ENCODE measurements at places on chromosomes 11 and 22. TPM values are rescaled to one million over a fixed set of nuclear protein-coding genes. Genes with fewer than 3 reads are reported as not detected.

GRCh38 chr11:61602775-61603569 lies 22.1 kb upstream of the SYT7 start:
- no peak overlapping the region for H3K27ac ChIP-seq
- no peak for DNase-seq
- H3K4me3 ChIP-seq, result no peak overlapping the region
- H3K4me1 ChIP-seq, result peaks cover 5% of the 10 kb centered on the region
- peaks cover 65% of the 10 kb centered on the region for H3K27me3 ChIP-seq

- H3K27me3 ChIP-seq, result no peaks in the 10 kb centered on the region
- H3K27ac ChIP-seq, result no peak overlapping the region
- no peaks in the 10 kb centered on the region for H3K36me3 ChIP-seq
- no peak for DNase-seq
- H3K4me3 ChIP-seq, result no peak overlapping the region
Observed at GRCh38 chr11:67652965-67653845, 2.7 kb upstream of the ACY3 start.

DNA sequence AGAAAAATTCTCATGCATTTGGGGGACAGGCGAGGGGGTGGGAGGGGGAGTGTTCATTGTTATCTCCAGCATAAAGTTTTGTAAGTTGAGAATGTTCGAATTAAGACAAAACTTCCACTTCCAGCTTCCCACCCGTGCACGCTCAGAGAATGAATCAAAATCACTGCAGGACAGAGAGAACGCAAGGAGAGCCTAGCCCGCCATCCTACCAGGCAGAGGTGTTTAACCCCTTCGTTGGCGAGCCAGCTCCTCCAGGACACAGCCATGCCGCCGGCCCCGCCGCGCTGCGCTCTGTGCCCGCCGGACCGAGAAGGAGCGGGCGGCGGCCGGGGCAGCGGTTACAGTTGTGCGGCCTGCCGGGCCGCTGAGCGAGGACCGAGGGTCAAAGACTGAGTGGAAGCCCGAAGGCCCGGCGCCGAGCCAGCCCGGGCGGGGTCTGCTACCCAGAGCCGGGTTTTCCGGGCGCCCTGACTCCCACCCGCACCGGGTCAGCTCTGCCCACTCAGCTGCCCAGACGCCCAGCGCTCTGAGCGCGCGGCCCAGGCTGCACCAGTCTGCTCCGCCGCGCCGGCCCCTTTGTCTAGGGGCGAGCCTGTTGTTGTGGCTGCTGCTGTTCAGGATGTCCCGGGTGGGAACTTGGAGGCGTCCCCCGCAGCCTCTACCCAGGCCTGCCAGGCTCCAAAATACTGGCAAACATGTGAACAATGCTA lies at the start of gene NOX4:
Gene NOX4, minus strand, starts transcription at position 395 of the 710 bp plus-strand sequence. Its CDS starts 129 bp downstream, at position 266.
- no peak within 1 kb of the TSS for H3K27ac ChIP-seq
- DNase-seq, result no peak
- H3K27me3 ChIP-seq, result peaks cover 15% of the 10 kb centered on the region
- H3K36me3 ChIP-seq, result no peaks in the 10 kb centered on the region
- no peak within 1 kb of the TSS for H3K4me3 ChIP-seq
- H3K4me1 ChIP-seq, result no peaks in the 10 kb centered on the region

DNA sequence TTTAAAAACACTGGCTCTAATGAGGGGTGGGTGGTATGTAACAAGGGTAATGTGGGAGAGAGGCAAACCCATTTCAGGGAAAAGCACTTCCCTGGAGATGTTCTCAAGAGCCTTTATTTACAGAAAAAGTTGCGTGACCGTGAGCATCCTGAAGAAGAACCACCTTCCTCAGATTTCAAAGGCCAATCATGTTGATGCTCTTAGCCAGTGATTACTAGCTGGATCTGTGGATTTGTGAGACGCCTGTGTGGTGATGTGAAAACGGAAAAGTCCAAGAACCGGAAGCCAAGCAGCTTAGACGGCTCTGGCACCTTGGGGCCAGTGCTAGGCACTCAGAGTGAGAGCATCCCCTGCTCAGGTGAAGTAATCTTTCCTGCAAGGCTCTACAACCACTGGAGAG lies 12.6 kb upstream of the UBASH3B start:
- no peaks in the 10 kb centered on the region for H3K27me3 ChIP-seq
- peaks cover 2% of the 10 kb centered on the region for H3K36me3 ChIP-seq
- H3K27ac ChIP-seq, result no peak overlapping the region
- no peak for DNase-seq
- H3K4me1 ChIP-seq, result peaks cover 3% of the 10 kb centered on the region

- peaks cover 60% of the 10 kb centered on the region for H3K27me3 ChIP-seq
- no peak overlapping the region for H3K27ac ChIP-seq
- peaks cover 5% of the 10 kb centered on the region for H3K36me3 ChIP-seq
- no peak for DNase-seq
- no peaks in the 10 kb centered on the region for H3K4me1 ChIP-seq
Observed at GRCh38 chr11:44031549-44031948, 16.2 kb upstream of the ACCSL start.

GRCh38 chr22:22076361-22076760 lies 93.8 kb upstream of the TOP3B start:
- H3K4me1 ChIP-seq, result no peaks in the 10 kb centered on the region
- H3K36me3 ChIP-seq, result peaks cover 7% of the 10 kb centered on the region
- H3K4me3 ChIP-seq, result no peak overlapping the region
- no peak for DNase-seq
- H3K27ac ChIP-seq, result no peak overlapping the region

DNA sequence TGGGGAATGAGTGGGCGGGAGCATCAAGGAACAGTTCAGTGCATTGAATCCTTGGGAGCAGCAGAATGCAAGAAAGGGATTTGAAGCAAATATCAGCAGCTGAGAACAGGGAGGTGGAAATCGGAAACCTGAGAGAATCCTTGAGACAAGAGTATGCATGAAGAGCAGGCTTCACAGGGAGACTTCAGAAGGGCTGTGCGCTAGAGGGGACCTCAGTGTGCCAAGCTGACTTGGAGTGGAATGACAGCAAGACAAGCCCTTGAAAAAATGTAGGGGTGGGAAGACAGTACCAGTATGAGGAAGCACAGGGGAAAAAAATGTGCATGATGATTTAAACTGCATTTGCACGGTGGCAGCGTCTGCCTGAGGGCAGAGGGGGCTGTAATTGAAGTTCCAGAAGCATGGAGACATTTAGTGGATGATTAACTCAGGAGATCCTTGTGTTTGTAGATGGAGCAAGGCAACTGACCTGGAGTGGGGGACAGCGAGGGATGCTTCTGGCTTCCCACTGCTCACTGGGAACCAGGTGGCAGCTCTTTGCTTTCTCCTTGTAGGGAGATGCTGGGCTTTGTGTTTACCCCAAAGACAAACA lies 204.9 kb upstream of the PLET1 start:
- H3K4me3 ChIP-seq, result no peak overlapping the region
- H3K27me3 ChIP-seq, result peaks cover 29% of the 10 kb centered on the region
- no peak for DNase-seq
- no peak overlapping the region for H3K27ac ChIP-seq

OR2D2 gene
- not detected for total RNA-seq

SLC22A6 gene
- not detected for total RNA-seq

MS4A7 gene
- total RNA-seq, result 0.21 TPM

HYOU1 gene
- 162 TPM for total RNA-seq

All from T-helper 17 cell (primary cell).